Neural progenitor cell (in vitro differentiated cells): ENCODE measurements at places on chromosomes 11 and 22.

DNA sequence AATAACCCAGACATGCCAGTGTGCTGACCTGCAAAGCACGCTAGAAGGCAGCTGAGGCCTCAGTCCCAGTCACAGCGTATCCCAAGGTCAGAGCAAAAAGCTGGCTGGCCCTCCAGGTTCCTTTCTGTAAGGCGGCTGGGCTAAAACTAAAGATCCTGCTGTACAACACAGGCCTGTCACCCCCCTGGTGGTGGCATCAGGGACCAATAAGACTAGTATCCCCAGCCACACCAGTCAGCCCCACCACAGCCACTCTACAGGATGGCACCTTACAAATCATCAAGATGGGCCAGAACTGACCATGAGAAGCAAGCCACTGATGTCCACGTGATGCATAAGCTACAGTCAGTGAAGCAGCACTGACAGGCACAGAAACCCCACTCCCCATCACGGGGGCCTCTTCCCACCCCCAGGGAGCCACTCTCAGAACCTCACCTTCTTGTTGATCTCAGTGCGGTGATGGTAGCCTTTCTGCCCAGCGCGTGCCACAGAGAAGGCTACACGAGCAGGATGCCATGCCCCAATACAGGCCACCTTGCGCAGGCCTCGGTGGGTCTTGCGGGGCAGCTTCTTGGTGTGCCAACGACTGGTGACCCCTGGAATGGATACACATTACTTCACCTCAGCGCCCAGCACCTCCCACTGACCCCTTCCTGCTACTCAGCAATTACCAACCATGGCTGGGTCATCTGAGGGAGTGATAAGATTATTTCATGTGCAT lies 5.0 kb downstream of the RPL3 start:
- no peak for DNase-seq

GRCh38 chr11:118705111-118705741 lies 25.8 kb upstream of the TREH start:
- DNase-seq, result peak; percentile 51

- no peak for DNase-seq
Observed at GRCh38 chr11:81979448-81979847, 754.2 kb downstream of the FAM181B start.

GRCh38 chr11:9095421-9095820 lies 4.0 kb upstream of the SCUBE2 start:
- no peak for DNase-seq

GRCh38 chr11:96259134-96259830 lies 83.7 kb downstream of the MAML2 start:
- no peak for DNase-seq

GRCh38 chr11:9516113-9516512 lies 55.3 kb downstream of the ZNF143 start:
- DNase-seq, result no peak

DNA sequence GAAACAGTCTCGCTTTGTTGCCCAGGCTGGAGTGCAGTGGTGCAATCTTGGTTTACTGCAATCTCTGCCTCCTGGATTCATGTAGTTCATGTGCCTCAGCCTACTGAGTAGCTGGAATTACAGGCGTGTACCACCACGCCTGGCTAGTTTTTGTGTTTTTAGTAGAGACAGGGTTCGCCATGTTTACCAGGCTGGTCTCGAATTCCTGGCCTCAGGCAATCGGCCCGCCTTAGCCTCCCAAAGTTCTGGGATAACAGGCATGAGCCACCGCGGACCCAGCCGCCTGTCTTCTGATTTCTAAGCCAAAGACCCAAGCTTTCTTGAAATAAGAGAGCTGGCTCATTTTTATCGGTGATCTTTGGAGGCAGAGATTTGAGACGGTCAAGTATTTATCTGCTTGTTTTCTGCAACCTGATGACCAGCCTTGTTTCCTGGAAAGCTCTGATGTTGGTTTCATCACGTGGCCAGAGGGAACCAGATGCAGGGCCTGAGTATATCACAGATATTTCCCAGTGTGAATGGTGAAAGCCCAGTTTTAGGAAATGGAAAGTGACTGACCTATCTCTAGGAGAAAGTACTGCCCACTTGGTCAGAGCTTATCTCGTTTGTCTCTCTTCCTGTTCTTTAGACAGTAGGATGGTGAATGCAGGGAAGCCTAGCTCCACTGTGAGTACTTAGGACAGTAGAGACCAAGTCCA lies 5.7 kb upstream of the SIDT2 start:
- no peak for DNase-seq

GRCh38 chr11:70073871-70074371 lies 4.2 kb upstream of the ANO1 start:
- no peak for DNase-seq

DNA sequence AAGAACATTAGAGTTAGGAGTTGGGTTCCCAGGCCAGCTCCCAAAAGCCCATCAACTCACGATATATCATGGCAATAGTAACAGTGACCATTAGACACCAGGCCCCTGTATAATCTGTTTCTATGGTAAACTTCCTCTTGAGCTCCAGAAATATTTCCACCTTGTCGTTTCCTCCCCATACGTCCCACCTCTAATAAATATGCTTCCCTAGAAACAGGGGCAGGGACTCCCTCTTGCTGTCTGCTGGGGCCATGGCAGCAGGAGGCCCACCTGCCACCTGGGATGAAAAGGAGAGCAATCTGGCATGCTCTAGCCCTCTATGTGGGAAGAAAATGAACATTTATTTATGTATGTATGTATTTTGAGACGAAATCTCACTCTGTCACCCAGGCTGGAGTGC lies 32.2 kb upstream of the AMOTL1 start:
- DNase-seq, result no peak

DNA sequence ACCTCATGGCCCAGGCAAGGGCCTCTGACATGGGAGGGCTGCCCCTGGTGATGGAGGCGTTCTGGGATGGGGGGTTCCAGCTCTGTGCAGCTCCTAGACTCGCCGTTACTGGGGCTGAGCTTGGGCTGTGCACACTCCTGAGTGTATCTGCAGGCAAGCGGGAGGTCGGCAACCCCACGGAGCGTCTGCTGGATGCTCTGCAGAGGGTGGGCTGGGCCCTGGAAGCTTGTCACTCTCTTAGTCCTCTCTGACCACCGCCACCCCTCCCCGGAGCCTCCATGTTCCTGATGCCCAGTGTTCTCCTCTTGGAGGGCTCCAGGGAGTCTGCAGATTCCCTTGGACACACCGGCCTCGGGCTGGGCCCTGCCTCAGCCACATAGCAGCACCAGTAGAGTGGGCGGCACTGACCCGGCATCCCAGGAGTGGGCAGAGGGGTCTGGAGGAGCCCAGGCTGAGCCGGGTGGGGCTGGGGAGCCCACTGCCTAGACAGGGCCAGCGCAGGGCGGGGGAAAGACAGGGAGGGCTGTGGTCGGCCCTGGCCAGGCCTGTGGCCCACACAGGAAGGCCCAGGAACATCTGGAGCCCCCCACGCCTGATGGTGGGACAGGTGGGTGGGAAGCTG lies 20.6 kb upstream of the MUC5B start:
- DNase-seq, result no peak

DNA sequence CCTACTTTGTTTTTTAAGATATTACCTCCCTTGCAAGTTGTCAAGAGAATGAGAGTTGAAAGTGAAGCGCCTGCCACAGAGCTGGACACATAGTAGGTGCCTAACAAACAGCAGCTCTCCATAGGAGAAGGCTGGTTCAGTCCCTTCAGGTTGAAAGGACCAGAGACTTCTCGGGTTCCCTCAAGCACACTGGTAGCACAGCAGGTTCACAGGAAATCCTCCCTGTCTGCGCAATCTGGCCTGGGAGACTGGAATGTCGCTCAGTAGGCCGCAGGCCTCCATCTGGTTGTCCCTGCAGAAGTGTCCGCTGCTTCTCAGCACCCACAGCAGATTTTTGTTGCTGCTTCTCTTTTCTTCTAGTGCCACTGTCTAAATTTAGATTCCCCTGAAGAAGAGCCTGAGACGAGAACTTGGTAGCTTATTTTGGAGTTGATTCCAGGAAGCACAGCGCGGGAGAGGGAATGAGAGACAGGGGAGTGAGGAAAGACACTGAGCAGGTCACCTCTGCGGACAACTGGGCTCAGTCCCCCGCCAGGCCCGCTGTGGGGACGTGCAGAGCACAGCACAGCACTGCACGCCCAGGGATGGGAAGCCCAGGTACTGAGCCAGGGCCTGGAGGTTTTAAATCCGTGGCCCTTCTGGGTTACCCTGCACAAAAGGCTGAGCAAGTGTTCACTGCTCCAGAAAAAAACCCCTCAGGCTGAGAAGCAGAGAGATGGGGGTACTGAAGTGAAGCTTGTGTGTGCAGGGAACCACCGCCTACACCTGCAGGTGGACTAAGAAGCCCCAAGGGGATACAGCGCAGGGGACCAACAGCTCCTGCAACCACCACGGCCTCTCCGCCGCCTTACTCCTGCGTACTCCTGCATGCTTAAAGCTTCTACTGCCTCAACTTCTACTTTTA lies 31.6 kb downstream of the RBX1 start:
- no peak for DNase-seq

GRCh38 chr11:133234883-133235282 lies 297.4 kb downstream of the OPCML start:
- DNase-seq, result peak; percentile 57

- peak; percentile 13 for DNase-seq
Observed at GRCh38 chr11:22472306-22472705, 134.1 kb downstream of the SLC17A6 start.

DNA sequence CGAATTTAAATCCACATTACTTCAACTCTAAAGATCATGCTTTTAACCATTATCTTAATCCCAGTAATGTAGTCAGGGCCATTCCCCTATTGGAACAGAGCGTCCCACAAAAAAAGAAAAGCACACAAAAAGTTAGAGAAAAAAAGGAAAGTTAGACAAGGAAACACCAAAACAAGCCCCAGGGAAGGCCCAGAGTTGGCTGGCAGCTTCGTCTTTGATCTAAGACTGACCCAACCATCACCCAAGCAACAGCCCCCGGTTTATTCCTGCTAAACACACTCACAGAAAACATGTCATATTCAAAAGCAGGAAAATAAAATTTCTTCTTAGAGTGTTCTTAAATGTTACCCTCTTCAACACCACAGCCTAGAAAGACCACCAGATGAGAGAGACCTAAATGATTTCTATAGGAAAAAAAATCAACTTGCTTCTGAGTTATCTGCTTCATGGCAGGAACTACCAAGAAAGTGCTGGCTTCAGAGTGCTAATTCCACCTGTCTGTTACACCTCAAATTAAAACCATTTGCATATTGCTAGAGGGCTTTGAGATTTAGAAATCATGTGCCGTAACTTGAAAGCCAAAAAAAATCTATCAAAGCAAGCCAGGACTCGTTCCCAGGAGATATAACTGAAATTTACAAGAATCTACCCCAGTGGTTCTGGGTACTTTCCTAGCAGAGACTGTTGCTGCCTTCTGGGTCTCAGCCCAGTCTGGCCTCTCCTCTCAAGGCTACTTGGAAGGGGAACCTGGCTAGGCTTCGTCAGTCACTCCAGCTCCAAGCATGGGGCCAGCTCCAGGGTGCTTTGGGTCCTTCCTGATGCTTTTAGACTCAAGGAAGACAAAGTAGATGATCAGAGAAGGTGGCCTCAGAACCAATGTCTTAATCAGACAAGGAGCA lies 31.2 kb downstream of the POU2AF3 start:
- DNase-seq, result no peak

DNA sequence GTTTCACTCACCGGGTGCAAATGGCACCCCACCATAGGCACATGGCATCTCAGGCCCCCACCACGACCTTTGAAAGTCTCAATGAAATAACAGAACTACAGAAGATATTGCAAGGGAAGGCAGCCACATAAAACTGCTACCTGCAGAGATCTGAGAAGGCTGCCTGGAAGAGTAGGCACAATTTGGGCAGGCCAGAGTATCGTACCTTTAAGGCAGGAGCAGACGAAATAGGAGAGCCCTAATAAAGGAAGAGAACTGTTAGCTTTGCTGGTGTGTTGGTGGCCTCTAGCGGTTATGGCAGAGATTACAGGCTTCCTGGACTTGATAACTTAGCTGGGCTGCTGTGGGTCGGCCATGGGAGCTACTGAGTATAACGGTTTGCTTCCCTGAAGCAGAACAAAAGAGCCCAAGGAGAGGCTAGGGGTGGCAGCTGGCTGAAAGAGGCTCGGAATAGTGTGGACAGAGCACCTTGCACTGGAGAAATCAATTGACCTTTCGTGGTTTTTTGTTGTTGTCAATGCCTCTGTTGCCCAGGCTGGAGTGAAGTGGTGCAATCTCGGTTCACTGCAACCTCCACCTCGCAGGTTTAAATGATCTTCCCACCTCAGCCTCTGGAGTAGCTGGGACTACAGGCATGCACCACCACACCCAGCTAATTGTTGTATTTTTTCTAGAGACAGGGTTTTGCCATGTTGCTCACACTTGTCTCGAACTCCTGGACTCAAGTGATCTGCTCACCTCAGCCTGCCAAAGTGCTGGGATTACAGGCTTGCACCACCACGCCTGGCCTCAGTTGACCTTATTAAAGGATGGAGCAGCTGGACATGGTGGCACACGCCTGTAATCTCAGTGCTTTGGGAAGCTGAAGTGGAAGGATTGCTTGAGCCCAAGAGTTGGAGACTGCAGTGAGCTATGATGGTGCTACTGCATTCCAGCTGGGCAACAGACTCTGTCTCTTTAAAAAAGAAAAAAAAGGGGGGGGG lies 4.8 kb downstream of the SDF2L1 start:
- DNase-seq, result peak; percentile 89

DNA sequence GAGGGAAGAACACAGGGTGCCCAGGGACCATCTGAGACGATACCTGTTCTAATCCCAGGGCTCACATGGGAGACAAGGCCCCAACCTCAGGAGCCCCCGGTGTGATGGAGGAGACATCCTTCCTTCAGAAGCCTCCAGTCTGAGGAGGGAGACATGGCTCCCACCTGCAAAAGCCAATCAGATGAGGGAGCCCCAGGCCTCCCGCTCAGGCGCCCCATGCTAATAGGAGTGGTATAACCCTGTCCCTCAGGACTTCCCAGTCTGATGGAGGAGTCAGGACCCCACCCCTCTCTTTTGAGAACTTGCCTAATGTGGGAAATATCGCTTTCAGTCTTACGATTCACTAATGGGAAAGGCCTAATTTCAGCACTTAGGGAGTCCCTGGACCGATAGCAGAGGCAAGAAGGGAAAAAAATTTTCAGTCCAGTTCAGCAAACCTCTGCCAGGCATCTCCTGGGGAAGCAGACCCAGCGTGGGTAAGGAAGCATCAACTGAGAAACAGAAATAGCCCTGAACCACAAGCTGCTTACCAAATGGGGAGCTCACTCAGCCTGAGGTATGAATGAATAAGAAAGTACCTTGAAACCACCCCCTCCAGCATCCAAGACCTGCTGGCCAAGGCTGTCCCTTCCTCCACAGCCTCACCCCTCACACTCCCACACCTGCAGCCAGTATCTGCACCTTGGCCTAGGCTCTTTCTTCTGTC lies 5.9 kb downstream of the ARRB1 start:
- DNase-seq, result no peak

GRCh38 chr22:22343581-22344296 lies 99.2 kb downstream of the VPREB1 start:
- DNase-seq, result no peak

GRCh38 chr11:115222863-115223530 lies 281.2 kb downstream of the CADM1 start:
- DNase-seq, result no peak

GRCh38 chr11:34234086-34234740 lies 123.6 kb downstream of the ABTB2 start:
- peak; percentile 39 for DNase-seq
